ENCODE measurements at places on chromosomes 1 and 21. TPM values are rescaled to one million over a fixed set of nuclear protein-coding genes. Genes with fewer than 3 reads are reported as not detected.

Gene ETV3L
- not detected for total RNA-seq

Gene UBASH3A
- not detected for total RNA-seq

Gene USH2A
- total RNA-seq = not detected

Gene CBR3
- 37.0 TPM for total RNA-seq

Gene RPTN
- not detected for total RNA-seq

Gene CLCA1
- not detected for total RNA-seq

Gene C1orf185
- not detected for total RNA-seq

Gene HRNR
- not detected for total RNA-seq

Gene HEYL
- not detected for total RNA-seq

Gene TFF1
- total RNA-seq = not detected

Gene SPRR5
- not detected for total RNA-seq

Gene FTCD
- not detected for total RNA-seq

Gene C1QTNF12
- total RNA-seq = not detected

Gene PLXNA2
- total RNA-seq = 3.3 TPM

Gene GOLT1A
- total RNA-seq = not detected

Gene OLIG2
- 1.3 TPM for total RNA-seq

Gene TEDDM1
- not detected for total RNA-seq

Gene CAPZB
- total RNA-seq = 154 TPM

Gene RSPH1
- total RNA-seq = 0.23 TPM

Gene CSF3R
- total RNA-seq = not detected

All from Daoy (cell line).